ENCODE measurements at places on chromosomes 6 and 20. TPM values are rescaled to one million over a fixed set of nuclear protein-coding genes. Genes with fewer than 3 reads are reported as not detected.

Gene GTSF1L
- total RNA-seq = not detected

Gene VNN1
- not detected for total RNA-seq

Gene CCDC170
- total RNA-seq = under 0.01 TPM

Gene SLC32A1
- not detected for total RNA-seq

Gene ATF6B
- total RNA-seq = 13.1 TPM

Gene RNF144B
- total RNA-seq = 63.3 TPM

Gene SLC26A8
- not detected for total RNA-seq

Gene KATNA1
- 20.4 TPM for total RNA-seq

Gene VGLL2
- not detected for total RNA-seq

Gene LRRC73
- 0.06 TPM for total RNA-seq

Gene SH3BGRL2
- total RNA-seq = 33.0 TPM
